ENCODE measurements at places on chromosomes 6 and 20.

DNA sequence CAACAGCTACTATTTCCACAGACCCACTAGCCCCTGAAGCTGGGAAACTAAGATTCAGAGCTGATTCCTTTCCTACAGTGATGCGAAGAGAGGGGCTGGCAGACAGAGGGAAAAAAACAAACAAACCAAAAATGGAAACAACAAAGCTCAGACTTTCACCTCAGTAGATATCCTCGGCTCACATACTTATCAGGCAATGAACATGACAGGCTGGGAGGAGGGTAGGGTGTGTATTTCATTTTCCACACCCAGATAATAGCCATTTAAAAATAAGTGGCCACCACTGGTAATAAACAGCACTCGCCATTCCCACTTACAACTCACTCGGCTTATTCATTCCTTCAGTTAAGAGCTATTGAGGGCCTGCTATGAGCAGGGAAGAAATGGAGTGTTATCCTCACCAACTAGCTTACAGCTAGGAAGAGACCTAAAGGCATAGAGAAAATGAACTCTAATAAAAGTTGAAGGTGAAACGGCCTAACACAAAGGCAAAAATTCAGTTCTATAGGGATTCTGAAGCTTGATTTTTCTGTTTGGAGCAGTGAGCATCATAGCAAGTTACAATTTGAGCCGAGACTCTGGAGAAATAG, 32.0 kb upstream of the SPTLC3 start:
- no peak for DNase-seq

GRCh38 chr20:55515832-55516231, 489.5 kb downstream of the CBLN4 start:
- no peak for DNase-seq

- peak; percentile 32 for DNase-seq
These were observed 111.5 kb downstream of the ARHGAP18 start for GRCh38 chr6:129598244-129599187.

DNA sequence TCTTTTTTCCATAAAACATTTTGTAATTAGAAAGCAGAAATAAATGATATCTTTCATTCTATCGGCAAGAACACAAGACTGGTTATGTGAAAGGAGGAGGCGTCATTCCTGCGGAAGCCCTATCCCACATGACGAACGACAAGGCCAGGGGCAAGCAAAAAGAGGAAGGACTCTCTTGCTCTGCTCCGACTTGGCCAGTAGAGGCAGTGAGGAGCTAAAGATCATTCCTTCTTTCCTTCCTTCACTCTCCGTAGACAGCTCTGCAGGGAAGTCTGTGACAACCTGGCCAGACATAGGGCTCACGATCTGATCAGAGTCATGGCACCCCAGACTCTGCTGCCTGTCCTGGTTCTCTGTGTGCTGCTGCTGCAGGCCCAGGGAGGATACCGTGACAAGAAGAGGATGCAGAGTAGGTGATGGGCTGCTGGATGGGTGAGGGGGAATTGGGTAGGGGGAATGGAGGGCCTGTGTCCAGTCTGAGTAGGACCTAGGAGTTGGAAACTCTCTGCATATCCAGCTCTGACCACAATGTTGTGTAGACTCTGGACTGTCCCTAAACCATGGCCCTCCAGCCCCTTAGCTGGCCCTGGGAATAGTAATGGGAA, at the start of gene WFDC10A:
Gene WFDC10A, plus strand, starts transcription at position 244 of the 605 bp plus-strand sequence. Its CDS starts 75 bp downstream, at position 319.
- DNase-seq, result peak; percentile 1

DNA sequence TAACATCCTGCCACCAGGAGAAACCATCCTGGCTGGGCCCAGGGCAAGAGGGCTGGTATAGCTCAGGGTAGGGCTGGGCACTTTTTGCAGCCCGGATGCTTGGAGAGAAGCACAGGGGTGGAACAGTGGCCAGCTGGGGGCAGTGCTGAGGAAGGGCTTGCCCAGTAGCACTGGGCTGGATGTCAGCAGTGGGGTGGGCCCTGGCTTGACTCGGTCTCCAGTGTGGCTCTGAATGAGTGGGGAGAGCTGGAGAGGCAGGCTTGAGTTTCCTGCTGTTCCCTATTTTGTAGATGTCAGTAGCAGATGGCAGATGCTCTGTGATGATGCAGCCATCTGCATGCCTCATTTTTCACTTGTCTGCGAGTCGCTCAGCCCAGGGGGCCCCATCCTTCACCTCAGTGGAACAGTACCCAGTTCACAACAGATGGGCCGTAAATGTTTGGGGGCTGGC, 56.3 kb upstream of the TULP1 start:
- DNase-seq, result no peak

GRCh38 chr6:127107916-127108315, 10.6 kb upstream of the RSPO3 start:
- no peak for DNase-seq

DNA sequence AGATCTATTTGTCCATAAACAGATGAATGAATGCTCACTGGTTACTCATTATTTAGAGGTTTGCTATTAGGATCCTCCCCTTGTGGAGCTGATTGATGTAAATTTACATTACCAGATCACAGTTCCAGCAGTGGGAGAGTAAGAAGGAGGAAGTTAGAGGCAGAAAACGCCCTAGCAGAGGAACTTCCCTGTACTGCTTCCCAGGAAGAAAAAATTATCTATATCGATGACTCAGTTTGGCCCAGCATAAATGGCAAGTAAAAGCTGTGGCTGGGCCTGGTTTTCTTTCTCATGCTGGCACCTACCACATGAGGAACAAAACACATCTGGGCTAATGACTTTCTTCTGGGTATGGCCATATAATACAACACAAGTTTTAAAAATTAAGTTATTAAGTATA, 35.7 kb downstream of the DNAAF9 start:
- DNase-seq, result no peak

GRCh38 chr20:8876366-8876765, 192.5 kb upstream of the PLCB4 start:
- no peak for DNase-seq

GRCh38 chr6:63477422-63478040, 94.7 kb upstream of the LOC128125822 start:
- DNase-seq, result no peak

GRCh38 chr6:112911959-112912358, 564.8 kb downstream of the RFPL4B start:
- DNase-seq, result no peak

GRCh38 chr6:129621252-129621651, 88.7 kb downstream of the ARHGAP18 start:
- no peak for DNase-seq

DNA sequence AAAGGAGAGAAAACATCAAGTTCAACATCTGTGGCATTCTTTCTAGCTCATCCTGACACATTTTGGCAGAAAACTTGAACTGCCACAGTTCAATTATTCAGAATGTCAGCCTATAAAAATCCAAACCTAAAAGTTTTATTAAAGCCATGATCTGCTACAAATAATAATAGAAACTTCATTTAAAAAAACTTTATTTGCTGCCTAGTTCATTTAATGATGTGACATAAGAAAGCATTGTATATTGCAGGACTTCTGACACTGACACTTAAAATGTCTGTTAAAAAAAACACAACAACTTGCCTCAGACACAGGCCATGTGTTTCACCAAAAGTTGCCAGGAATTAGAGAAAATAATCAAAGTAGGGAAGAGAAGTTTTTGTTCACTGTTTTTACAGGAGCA, 88.3 kb upstream of the HTR1E start:
- no peak for DNase-seq

GRCh38 chr20:48313324-48313723, 514.5 kb downstream of the PREX1 start:
- DNase-seq, result no peak

DNA sequence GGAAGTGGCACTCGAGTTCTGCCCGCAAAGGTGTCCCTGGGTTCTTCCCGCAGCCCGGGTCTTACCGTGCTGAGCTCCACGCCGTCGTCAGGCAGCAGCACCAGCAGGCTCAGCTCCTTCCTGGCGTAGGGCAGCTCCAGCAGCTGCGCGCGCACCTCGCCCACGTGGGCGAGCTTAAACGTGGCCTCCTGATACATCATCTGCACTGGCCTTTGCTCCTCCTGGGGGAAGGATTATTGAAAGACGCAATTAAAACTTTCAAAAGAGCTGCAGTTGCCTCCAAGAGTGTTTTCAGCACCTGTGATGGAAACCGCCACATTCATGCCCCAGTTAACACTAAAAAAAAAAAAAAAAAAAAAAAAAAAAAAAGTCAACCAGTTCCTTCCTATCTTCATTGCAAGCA, 11.3 kb downstream of the SERPINB9 start:
- no peak for DNase-seq

GRCh38 chr6:87945966-87946365, 101.7 kb upstream of the SPACA1 start:
- DNase-seq, result no peak

DNA sequence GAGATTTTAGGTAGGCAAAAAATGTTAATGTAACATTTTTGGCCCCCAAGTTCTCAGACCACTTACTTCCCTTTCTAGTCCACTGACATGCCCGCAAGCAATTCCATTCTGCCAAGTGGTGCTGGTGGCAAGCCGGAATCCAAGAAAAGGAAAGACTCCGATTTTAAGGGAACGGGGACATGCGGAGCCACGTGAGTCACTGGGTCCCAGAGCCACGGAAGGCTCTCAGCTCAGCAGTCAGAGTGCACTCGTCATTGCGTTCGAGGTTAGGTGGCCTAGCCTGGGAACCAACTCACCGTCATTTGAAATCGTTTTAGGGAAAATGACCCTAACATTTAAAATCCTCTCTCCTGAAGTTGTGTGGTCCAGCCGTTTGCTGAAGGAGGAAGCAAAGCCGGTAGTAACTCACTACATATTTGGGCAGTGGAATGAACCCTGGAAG, 711 bp upstream of the SIRT5 start:
- peak; percentile 39 for DNase-seq

GRCh38 chr6:29590218-29590808, 5.4 kb downstream of the OR2H2 start:
- no peak for DNase-seq

DNA sequence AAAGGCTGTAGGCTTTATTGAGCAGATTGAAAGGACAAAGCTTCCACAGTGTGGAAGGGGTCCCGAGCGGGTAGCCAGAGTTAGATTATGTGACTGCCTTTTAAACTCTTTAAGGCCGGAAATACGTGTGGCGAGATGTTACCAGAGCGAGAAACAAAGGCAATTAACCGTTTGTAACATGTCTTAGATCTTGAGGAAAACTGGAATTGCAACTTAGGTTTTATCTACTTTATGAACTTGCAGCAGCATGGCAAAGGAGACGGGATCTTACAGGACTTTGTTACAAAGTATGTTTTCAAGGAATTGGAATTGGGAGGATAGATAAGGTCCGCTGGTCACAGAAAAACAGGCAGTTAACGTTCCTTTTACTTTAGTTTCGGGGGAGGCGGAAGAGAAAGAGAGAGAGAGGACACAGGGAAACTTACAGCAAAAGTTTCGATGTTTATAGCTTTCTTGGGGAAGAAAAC, 594.7 kb upstream of the ADGRB3 start:
- no peak for DNase-seq

DNA sequence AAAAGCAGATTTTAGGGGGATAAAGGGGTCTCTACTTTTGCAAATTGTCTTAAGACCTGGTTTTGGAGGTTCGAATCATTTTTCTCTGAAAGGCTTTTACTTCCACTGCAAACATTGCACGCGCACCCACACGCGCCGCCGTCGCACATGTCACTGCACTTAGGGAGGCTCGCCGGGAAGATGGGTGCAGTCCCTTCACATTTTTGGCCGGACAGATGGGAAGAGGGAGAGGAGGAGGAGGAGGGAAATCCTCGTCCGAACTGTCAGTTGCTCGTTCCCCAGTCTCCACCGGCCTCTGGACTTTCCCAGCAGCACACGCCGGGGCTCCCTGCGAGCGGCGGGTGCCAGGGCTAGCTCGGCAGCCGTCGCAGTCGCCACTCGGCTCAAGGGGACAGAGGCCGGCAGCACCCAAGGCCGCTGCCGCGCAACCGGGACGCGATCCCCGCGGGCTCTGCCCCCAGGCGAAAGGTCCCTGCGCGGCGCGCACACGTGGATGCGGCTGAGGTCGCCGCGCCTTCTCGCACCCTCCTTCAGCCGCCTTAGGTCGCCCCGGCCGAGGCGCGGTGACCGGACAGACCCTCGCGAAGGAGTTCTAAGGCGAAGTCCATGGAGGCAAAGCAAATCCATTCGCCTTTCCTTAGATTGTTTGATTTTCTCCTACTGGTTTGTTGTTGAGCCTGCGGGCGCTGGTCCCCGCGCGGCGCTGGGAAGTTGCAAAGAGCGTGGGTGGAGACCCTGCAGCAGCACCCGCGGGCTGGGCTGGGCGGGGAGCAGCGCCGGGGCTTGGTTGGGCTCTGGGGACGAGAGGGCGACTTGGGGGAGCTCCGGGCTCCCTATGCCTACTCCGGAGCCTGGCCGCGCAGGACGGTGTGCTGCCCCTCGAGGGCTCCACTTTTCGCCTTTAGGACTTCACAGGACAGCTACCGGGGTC, 1.2 kb downstream of the MYB start:
- no peak for DNase-seq

GRCh38 chr6:134097114-134097707, 44.8 kb upstream of the SLC2A12 start:
- peak; percentile 74 for DNase-seq

- DNase-seq, result no peak
These were observed 179.8 kb downstream of the TASP1 start for GRCh38 chr20:13458860-13459451.

GRCh38 chr6:146859795-146860495, 261.2 kb downstream of the ADGB start:
- no peak for DNase-seq

DNA sequence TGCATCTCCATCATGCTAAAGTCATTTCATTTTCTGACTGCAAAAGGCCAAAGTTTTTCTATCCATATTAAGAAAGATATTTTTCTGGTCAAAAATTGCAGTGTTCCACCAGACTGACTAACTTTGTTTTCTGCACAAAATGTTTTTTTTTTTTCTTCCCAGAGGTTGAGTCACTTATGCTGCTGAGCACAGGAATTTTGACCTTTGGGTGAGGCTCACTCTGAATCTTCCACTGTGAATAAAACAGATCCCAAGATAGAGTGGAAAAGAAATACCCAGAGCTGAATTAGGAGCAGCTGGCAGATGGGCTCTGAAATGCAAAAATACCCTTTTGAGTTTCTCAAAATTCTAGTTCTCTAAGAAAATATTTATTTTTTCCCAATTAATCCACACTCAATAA, 996.8 kb downstream of the KIF16B start:
- no peak for DNase-seq

GRCh38 chr20:37282556-37282955, 6.9 kb upstream of the MANBAL start:
- no peak for DNase-seq

DNA sequence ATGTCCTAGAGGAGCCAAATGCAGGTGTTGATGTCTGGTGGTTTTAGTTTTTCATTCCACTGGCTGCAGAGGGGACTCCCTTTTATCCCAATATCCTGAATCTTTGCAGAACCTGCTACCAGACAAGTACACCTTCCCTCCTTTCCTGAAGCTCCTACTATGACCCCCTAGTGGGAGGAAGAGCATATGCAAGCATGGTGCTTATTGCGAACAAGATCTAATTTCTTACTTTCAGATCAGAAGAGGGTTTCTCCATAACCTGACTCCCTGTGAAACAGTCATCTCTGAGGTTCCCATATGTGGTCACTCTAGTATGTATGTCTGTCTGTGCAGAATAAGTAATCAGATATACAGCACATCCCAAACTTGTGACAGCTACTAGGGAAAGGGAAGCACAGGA, 277.2 kb downstream of the ARHGAP18 start:
- DNase-seq, result no peak

GRCh38 chr6:16270178-16270794, 31.9 kb downstream of the GMPR start:
- no peak for DNase-seq

Measured in cerebellum (tissue), 4 donors.